ENCODE measurements at places on chromosomes 3 and 15.

DNA sequence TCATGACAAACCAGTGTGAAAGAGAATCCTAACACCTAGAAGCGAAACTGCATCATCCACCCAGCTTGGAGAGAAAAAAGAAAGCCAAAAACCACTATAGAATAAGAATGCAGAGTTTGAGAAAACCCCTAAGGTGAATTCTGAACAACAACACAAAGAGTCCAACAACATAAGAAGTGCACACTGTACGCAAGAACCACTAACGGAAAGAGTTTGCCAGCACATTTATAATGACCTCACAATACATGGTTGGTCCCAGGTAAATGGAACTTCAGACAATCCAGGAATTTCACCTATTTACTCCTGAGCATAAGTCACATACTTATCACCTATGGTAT, 128.3 kb upstream of the BHLHE40 start:
- DNase-seq = peak; percentile 56

GRCh38 chr3:100027321-100027720, 87.0 kb downstream of the FILIP1L start:
- no peak for DNase-seq

- DNase-seq = no peak
Observed at GRCh38 chr3:129890125-129890524, 3.4 kb downstream of the TMCC1 start.

DNA sequence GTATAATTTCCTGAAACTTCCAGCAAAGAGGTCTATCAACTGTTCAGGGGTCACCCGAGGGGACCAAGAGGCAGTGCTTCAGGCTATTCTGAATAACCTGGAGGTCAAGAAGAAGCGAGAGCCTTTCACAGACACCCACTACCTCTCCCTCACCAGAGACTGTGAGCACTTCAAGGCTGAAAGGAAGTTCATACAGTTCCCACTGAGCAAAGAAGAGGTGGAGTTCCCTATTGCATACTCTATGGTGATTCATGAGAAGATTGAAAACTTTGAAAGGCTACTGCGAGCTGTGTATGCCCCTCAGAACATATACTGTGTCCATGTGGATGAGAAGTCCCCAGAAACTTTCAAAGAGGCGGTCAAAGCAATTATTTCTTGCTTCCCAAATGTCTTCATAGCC, 6.8 kb downstream of the GCNT3 start:
- DNase-seq = no peak

GRCh38 chr3:138009476-138010272, at the start of gene CLDN18:
Gene CLDN18, plus strand, starts transcription at chr3:138010165. Its CDS starts 61 bp downstream, at chr3:138010226.
- no peak for DNase-seq

DNA sequence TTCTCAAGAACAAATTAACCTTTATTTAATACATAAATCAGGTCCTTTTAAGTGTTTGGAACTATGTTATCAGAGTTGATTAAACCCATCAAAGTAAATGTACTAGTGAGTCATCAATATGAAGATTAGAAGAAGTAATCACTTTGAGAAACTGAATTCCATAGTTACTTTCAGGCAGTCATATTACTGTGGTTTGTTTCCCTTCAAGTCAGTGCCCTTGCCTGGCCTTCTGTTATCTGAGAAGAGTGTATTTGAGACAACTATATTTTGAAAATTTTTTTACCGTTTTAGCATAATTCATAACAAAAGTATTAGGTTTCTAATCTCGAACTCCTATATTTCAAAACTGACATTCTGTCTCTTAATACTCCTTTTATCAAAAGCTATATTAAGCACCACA, 73.6 kb downstream of the GMPS start:
- DNase-seq = no peak

DNA sequence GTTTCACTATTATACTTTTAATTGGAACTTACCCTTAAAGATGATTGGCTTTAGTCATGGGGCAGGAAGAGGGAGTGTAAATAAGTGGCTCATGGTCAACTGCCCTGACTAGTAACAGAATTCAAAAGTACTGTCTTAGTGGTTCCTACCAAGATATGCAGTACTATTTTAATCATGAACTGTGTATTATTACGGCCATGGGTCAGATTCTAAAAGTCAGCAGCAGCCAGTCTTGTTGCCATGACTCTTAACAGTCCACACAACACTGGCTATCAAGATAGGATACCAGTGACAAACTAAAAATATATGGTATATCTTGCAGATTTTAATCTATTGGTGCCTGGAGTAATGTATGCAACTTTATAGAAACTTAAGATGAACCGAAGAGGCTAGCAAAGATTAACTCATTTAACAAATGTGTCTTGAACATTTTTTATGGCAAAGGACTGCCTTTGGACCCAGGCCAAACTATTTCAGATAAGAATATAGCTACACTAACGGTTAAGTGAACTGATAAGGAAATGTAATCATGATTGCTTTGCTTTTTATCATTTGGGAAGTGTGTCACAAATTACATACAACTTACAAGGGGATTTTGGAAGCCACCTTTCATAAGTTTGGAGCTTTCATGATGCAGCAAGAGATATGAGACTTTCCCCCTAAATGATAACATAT, 163.7 kb downstream of the TCF12 start:
- no peak for DNase-seq

GRCh38 chr15:92810418-92811138, 89.5 kb upstream of the CHD2 start:
- DNase-seq = no peak

GRCh38 chr3:42163622-42164244, 72.6 kb downstream of the TRAK1 start:
- DNase-seq = no peak

DNA sequence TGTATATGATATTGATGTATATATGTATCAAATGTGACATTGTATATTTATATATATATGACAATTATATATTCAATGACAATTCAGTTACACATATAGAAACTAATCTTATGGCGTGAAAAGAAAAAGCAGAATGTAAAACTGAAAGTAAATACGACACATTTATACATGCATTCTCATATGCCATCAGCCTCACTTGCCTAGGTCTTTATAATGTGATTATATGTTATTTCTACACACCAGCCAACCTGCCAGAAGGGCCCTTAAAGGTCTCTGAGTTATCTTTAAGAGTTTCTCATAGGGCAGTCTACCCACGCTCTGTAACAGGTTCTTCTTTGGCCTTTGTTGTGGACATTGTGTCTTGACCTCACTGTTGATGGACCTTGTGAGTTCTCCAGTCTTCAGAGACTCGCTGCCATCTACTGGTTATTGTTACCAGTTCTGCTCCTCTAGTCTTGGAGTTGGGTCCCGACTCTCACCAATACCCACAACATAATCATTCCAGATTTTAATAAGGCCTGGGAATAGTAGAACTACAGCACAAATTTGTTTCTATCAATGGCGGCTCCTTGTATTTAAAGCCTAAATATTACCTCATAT, 371.5 kb upstream of the GOLIM4 start:
- DNase-seq = no peak

DNA sequence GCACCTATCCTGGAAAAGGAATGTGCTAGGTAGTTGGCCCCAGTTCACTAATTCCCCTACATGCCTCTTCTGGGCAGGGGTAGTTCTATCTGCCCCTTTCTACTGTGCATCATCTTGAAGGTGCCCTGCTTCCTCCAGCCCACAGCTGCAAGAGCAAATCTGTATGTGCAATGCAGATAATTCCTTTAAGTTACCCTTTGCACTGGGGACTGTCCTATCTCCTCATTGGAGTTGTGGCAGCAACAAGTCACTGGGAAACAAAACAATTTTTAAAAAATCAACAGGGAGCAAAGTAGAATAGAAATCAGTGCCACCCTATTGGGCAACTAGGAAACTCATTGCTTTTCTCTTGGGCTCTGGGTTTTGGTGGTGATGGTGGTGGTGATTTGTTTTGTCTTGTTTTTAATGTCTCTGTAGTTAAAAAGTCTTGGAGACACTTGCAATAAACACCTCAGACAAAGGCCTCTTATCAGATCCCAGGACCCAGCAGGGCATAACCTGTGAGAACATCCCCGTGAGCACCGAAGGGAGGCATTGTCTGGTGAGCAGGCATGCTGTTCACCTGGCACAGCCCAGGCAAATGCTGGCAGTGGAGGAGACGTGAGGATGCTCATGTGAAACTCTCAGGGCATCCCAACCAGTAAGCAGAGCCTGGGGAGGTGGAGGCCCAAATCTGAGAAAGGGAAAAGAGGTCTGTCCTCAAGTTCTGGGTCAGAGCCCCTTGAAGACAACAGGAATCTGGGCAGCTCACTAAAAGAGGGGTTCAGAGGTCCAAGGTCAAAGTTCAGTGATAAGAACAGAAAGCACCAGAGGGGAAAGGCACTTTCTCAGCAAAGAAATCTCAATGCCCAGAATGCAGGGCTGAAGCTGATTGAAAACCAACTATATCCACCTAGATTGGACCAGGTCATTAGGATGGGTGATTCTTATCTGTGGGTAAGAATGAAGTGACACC, 27.9 kb downstream of the C2CD4B start:
- no peak for DNase-seq

DNA sequence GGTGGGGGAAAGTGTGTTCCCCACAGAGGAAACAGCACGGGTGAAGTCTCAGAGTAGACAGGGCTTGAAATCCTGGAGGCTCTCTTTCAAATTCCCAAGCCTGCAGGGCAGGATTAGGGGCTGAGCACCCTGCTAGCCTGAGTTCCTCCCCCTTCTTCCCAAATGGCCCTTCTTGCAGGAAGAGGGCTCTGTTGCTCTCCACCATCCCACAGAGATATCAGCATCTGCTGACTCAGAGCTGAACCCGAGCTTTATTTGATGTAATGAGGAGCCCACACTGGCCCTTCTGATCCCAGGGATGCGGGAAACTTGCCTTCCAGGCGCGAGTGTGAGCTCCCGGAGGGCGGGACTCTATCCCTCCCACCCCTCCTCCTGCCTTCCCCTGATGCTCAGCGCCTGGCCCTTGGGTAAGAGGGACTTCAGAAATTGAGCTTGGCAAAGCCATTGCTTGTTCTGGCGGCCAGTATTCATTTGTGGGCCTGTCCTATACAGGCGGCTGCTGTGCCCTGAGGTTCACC, 1.4 kb upstream of the STRA6 start:
- DNase-seq = no peak

DNA sequence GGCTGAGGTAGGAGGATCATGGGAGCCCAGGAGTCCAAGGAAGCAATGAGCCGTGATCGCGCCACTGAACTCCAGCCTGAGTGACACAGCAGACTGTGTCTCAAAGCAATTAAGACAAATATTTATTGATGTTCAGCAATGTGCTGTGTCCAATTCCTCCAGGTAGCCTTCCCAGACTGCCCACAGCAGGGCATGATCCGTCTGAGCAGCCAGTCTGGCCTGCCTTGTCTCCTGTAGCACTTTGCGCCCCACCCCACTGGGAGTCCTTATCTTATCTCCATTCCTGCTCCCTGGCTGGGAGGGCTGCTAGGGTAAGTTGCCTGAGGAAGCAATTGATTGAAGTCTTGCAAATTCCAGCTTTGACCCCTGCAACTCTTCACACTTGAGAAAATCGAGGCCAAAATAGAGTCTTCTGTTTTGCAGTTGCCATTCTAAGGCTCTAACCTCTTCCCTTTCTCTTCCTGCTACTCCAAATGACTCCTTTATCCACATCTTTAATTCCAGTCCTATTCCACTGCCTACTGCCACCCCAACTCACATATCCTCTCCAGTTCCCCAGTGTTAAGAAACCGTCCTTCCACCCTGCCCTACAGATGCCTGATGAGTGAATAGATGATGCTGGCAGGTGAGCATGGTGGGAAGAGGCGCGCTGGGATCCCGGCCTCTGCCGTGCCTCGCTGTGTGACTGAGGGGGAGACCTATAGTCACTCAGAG, 26.9 kb upstream of the LCTL start:
- no peak for DNase-seq

- DNase-seq = no peak
Observed at GRCh38 chr3:150727653-150728502, 24.2 kb upstream of the ERICH6 start.
